ENCODE measurements at places on chromosomes 7 and 10.

- DNase-seq = no peak
These were observed 26.7 kb downstream of the PLPP4 start for GRCh38 chr10:120483651-120484301.

- DNase-seq = no peak
These were observed 108.7 kb upstream of the KMT2C start for GRCh38 chr7:152544481-152544927.

DNA sequence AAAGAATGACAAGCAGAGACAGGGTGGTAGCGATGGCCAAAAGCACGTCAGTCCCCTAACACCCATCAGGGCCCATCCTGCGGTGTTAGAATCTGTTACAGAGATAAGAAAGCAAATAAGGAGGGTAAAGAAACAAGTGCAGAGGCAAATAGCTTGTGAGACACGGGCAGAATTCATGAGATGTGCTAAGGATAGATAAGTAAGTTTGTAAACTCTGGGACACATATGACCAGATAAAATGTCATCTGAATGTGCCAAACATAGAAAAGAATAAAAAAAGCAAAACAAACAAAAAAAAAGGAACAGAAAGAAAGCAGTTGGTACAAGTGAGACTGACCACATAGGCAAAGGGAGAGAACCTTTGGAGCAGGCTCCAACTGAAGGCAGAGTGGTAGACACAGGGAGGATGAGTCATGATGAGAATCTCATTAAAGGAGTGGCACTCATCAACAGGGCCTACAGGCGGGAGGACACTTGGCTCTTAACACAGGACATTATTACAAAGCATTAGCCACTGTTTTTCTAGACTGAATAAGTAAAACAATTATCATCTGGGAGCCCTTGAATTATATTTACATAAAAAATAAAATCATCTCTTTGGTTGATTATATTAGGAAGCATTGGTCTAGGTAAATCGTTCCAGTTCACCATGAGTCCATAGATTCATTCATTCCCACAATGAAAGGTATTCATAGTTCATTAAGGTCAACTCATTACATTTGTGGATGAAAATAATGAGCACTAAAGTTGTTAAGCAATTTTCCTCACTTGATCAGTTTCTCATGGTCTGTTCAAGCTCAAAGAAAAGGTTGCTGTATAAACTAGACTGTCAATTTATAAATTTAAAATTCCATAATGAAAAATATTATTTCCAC, 21.5 kb upstream of the EPHB6 start:
- no peak for DNase-seq

GRCh38 chr10:18651324-18652007, at the start of gene NSUN6:
NSUN6 (minus strand) TSS chr10:18651587; CDS start chr10:18651203, 384 bp downstream.
- peak; percentile 95 for DNase-seq

DNA sequence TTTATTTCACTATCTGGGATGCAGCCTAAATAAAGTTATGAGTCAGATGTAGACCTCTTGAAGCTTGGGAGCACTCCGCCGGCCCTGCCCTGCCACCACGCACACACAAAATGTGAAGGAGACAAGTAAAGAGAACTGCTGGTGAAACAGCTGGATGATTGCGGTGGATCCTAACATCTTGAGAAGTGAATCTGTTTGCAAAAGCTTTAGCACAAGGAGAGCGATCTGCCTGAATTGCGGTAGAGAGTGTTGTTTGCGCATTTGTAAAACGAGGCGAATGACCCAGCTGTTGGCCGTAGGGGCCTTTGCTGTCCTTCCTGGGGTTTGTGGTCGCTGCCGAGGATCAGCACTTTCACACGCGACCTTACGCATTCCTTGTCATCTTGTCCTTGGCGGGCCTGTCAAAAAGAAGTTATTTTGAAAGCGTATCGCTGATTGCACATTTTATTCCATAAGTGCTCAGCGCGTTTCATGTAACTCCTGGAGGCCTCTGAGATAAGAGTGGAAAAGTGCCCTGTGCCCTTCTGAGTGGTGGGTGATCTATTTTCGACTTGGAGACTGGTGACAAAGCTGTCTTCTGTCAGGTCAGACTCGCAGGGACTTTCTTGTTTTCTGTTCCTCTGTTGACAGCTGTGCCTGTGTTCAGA, 40.8 kb downstream of the RBM20 start:
- no peak for DNase-seq

DNA sequence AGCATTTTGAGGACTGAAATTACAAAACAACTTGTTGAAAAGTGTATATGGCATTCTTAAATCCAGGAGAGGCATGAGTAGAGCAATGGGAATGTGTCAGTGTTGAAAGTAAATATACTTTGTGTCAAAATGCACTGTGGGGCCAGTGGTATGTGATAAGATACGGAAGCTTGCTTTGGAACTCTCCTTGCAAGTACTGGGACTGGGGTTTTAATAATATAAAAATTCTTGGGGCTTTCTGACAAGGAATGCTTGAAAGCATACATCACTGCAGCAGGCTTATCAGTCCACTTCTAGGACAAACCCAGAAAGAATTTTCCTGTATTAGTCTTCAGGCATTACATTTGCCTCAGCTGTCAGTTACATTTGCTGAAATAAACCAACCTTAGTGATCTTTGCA, 472.8 kb upstream of the FZD8 start:
- DNase-seq = no peak

- peak; percentile 37 for DNase-seq
These were observed 166.4 kb upstream of the ADO start for GRCh38 chr10:62638062-62638477.

DNA sequence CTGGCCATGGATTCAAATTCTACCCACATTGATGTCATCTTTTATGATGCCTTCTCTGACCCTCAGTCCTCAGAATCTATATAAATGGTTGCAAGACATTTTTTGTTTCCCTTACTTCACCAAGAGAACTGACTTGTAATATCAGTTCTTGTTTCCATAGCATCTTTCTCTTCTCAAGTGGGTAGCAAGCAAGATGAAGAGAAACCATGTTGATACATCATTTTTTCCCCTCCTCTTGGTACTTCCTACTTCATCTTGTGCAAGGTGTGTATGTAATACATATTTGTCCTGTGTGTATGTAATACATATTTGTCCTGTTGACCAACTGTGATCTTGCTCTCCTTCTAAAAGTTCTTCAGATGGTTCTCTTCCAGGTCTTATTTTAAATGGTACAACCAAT, 348.6 kb downstream of the PTEN start:
- DNase-seq = no peak

GRCh38 chr7:114860206-114860605, 61.7 kb upstream of the MDFIC start:
- no peak for DNase-seq

- DNase-seq = no peak
These were observed 85.2 kb downstream of the MYL10 start for GRCh38 chr7:101543846-101544245.

- DNase-seq = no peak
These were observed 8.9 kb downstream of the FBXL13 start for GRCh38 chr7:103065667-103066066.

- no peak for DNase-seq
These were observed 468.6 kb upstream of the ZMIZ1 start for GRCh38 chr10:78600121-78600665.

- DNase-seq = no peak
These were observed 52.2 kb upstream of the MKI67 start for GRCh38 chr10:128178302-128178958.

DNA sequence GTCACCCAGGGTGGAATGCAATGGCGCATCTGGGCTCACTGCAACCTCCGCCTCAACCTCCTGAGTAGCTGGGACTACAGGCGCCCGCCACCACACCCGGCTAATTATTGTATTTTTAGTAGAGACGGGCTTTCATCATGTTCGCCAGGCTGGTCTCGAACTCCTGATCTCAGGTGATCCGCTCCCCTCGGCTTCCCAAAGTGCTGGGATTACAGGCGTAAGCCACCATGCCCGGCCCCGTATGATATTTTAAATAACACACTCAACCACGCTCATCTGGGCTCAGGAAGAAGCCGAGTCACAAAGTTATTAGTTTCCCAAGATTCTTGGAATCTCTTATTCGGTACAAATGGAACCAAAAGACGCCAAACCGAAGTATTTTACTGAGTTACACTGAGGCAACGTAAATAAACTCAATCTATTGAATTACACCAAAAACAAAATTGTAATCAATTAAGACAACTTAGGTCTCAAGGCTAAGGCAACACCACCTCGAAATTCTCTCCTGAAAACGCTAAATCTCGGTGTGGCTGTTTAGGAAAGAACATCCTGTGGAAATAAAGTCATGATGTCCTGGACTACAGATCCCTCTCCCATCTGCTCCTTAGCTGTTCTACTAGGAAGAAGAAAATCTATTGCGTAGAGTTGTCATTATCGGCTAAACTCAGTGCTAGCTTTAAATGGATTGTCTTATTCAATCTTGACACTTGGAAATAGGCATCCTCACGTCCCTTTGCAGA, 910 bp downstream of the ARHGAP19 start:
- no peak for DNase-seq

DNA sequence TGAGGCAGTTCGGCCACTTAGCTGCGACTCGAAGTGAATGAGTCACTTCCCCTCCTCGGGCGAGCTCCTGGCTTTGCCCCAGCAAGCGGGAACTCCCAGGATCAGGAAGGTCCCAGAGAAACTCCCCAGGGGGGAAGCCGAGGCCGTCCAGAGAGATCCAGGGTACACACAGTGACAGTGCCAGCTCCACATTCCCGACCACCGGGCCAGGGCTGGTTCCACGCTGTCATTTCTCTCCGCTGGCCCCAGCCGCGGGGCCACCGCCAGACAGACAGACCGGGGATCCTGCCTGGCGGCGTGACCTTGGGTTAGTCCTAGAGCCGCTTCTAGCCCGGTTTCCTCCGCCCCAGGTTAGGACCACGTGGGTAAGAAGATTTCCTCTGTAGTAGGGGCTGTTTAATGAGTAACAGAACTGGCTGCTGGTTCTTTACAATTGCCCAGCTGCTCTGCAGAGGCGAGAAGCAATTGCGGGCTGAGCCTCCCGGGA, 463 bp upstream of the UPP1 start:
- peak; percentile 42 for DNase-seq

DNA sequence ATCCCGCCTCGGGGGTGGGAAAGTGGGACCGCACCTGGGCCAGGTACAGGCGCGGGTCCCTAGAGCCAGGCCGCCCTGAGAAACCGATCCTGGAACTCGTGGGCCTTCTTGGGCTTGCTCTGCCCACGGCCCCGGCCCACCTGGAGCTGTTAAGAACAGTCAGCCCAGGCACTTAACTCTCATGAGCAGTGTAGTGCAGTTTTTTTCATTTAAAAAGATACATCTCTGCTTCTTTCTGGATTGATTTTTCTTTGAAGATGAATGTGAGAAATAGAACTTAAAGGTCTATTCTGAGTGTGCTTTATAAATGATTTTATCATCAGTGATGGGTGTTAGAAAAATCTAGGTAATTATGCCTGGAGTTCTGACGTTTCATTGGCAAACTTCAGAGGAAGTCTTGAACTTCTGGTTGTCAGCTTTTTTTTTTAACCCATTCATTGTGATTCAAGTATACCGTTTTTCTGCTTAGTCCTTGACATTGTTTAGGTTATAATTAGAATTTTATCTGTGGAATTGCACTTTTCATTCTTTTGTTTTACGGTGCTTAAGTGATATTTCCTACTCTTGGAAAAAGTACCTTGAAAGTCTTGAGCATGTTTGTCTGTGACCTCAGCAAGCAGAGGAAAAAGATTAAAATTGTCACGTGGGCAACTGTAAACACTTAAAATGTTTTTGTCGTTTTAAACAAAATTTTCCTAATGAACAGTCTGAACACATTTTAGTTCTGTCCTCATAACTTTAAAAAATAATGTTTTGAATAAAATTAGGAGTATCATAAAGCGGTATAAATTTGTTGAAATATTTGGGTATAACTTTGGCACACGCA, 906 bp downstream of the CDK1 start:
- DNase-seq = no peak

DNA sequence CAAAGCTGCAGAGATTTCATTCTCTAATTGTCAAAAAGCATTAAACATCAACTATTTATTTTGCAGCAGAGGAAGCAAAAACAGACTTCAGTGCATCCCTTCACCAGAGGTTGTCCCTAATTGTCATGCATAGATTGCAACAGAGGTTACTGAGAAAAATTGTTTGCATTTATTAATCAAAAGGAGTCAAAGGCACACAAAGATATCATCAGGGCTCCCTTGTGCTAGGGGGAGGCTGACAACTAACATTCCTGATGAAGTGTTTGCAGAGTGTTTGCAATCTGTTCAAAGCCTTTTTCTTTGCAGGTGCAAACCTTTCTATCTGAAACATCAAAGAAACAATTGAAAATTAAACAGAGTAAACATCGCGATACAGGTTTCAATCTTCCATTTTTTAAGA, 227.5 kb downstream of the TEX36 start:
- no peak for DNase-seq

- no peak for DNase-seq
These were observed 163.0 kb upstream of the PPP2R2D start for GRCh38 chr10:131737543-131738395.

GRCh38 chr7:43568529-43568928, 14.4 kb upstream of the STK17A start:
- DNase-seq = no peak

- DNase-seq = no peak
These were observed 38.9 kb upstream of the ITGA8 start for GRCh38 chr10:15758618-15759017.

- DNase-seq = no peak
These were observed 110.3 kb upstream of the GATA3 start for GRCh38 chr10:7944215-7944480.

DNA sequence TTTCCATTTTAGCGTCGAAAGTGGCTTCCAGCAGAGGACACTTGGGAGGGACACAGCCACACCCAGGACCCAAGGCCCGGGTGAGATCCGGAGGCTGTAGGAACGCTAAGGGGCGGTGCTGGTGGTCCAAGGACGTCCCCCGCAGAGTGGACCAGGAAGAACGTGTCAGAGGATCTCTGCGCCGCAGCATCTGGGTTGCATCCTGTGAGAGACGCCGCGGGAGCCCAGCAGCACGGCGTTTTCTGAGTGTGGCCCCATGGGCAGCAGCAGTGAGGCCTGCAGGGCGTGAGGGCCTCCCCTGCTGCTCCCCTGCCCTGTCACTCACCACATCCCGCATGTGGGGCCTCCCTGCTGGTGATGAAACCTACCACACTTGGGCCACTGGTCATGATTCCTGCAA, 40.5 kb upstream of the BNIP3 start:
- no peak for DNase-seq

DNA sequence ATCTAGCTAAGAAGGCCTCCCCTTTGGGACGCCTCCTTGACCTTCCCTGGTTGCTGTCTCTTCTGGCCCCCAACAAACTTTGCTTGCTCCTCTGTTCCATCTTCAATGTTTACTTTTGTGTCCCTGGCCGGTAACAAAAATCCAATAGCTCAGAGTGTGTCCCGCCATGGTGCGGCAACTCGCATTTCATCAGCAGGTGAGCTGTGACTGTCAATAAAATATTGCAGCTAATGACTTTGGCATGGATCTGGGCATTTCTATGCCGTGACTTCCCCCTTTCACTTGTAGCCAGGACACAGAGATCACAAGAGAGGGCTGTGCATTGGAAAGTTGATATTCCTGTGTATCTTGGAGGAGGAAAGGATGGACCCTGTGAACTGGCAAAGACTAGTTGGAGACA, 317.6 kb downstream of the RPS24 start:
- no peak for DNase-seq

- peak; percentile 72 for DNase-seq
These were observed 84.9 kb downstream of the ZNF365 start for GRCh38 chr10:62459072-62459471.

All from hindlimb muscle (tissue), 1 donor.